ENCODE measurements at places on chromosomes 1 and 21.

GRCh38 chr1:179807691-179808485 is 64.8 kb downstream of the FAM163A start:
- peak; percentile 96 for DNase-seq

GRCh38 chr1:72636631-72637030 is 354.3 kb upstream of the NEGR1 start:
- peak; percentile 12 for DNase-seq

DNA sequence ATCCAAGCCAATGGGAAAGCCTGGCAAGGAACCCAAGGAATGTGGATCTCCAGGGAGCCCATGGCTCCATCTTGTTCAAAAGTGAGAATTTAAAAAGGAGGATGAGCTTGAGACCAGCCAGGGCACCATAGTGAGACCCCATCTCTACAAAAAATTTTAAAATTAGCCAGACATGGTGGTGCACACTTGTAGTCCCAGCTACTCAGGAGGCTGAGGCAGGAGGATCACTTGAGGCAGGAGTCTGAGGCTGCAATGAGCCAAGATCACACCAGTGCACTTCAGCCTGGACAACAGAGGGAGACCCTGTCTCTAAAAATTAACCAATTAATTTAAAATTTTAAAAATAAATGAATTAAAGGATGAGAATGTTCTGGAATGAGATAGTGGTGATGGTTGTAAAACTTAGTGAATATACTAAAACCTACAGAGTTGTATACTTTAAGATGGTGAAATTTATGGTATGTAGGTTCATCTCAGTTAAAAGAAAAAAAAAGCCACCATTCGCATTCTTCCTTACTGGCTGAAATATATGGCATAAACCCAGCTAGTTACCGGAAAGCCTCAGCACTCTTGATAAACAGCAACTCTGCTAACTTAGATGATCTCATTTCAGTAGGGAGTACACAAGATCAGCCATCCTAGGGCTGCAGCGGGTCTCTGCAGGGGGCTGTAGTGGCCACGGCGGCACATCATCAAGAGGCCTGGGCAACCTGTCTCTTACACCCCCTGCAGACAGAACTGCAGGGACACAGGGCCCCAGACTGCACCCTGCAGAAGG is 48.3 kb upstream of the H6PD start:
- DNase-seq: peak; percentile 64

- DNase-seq: no peak
These were observed 86.9 kb upstream of the ZBTB40 start for GRCh38 chr1:22364764-22365163.

DNA sequence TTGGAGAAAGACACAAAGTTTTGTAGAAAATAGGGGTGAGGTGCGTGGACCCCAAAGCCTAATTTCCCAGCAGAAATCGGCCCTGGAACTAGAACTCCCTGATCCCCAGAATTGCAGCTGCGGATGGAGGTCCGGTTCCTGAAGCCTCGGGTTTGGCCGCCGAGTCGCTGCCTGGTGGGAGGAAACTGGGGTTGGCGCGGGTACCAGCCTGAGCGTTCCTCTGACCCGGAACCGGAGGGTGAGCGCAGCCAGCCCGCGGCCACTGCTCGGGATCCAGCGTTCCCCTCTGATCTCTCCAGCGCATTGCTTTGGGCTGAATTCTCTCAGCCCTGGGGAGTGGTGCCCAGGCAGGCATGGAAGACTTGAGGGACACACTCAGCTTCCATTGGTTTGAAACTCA is 1.6 kb downstream of the ST6GALNAC5 start:
- peak; percentile 1 for DNase-seq

DNA sequence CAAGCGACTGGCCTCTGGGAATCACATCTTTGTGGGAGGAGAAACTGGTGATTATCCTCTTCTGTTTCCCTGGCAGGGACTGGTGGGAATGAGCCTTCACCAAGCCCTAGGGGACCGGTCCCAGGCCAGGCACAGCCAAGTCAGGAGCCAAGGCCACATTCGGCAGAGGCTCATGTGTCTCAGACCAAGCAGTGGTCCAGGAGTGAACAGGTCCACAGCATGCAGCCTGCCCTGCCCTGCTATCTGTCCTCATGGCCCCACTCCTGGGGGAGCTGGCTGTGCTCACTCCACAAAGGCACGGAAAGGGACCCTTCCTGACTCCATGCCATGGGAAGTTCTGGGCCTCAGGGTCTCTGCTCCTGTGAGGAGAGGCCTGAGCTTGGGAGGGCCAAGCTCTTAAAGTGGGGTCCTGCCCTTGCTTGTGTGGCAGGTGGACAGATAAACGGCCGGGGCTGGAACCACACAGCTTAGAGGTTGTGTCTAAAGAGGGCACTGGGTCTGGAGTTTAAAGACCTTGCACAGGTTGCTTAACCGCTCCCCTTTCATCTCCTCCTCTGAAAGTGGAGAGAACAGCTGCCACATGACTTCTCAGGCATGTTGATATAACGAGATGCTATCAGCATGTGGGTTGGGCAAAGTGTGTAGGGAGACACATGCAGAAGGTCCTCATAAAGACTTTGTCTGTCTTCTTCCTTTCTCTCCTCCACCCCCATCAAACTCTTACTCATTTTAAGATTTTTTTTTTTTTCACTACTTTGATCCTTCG is 57.5 kb downstream of the CASQ2 start:
- no peak for DNase-seq

GRCh38 chr1:46005594-46005993 is 126.8 kb downstream of the PIK3R3 start:
- no peak for DNase-seq

DNA sequence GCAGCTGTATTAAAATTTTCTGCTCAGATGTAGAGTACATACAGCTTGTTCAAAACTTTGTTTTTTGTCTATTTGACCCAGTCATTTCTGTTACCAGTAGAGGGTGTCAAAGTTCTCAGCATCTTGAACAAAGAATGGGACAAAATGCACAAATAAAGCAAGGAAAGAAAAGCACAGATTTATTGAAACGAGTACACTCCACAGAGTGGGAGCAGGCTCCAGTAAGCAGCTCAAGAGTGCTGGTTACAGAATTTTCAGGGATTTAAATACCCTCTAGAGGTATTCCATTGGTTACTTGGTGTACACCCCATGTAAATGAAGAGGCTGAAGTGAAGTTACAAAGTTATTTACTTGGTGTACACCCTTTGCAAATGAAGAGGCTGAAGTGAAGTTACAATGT is 8.9 kb upstream of the PRMT6 start:
- DNase-seq: no peak

DNA sequence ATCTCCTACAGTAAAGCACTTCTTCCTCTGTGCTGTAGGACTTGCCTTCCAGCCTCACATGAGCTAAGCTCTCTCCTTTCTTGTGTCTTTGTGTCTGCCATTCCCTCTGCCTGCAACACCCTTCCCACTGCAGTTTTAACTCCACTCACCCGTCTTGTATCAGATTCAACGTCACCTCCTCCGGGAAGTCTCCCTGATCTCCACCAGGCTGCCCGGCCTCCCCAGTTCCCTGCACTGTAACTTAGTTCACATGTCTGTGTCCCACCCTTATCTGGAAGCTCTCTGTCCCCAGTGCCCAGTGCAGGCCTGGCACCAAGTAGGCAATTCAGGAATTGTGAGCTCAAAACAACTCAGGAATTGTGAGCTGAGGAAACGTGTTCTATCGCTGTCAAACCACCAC is 96.4 kb downstream of the GLIS1 start:
- no peak for DNase-seq

DNA sequence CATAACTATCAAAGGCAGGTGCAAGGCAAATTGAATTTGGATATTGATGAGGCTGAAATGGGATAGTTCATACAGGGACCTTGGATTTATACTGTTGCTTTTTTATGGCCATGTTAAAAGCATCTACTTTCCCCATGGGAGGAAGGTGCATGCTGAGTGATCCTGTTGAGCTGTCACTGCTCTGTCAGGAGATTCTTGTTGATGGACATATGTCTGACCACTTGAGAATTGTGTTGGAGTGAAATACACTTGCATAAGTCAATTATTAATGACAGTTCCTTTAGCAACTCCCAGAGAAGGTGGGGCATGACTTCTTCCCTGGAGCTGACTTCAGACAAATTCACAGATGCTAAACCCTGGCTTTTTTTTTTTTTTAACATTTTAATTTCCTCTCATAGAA is 58.4 kb upstream of the DYNLT5 start:
- DNase-seq: no peak

- no peak for DNase-seq
These were observed 12.3 kb upstream of the CTRC start for GRCh38 chr1:15425958-15426357.

- no peak for DNase-seq
These were observed 36.3 kb upstream of the CLIC4 start for GRCh38 chr1:24708938-24709337.

DNA sequence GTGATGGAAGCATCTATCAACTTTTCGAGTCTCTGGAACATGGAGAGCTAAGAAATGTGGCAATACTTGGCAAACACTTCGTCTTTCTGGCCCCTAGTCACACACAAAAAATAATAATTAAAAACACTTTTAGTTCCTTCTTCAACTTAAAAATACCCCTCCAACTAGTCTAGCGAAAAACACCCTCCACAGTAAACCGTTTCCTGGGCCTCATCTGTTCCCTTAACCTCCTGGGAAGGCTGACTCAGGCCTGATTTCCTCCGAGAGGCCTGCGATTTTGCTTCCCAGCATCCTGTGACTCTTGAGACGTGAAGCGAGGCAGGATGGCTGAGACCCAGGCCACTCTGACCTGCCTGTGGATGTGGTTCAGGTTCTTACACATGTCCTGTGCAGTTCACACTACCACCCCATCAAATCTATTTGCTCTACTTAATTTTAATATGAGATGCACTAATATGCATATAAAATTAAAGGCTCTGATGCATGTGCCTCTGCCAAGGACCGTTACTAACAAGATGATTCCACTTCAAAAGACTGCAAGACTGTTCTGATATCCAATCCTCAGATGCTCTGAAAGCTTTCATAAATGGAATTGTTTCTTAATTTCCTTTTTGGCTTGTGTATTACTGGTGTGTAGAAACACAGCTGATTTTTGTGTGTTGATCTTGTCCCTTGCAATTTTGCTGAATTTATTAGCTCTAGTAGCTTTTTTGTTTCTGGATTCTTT is 3.5 kb downstream of the NAV1 start:
- peak; percentile 75 for DNase-seq

- no peak for DNase-seq
These were observed 52.6 kb downstream of the KIF21B start for GRCh38 chr1:200970771-200971427.

DNA sequence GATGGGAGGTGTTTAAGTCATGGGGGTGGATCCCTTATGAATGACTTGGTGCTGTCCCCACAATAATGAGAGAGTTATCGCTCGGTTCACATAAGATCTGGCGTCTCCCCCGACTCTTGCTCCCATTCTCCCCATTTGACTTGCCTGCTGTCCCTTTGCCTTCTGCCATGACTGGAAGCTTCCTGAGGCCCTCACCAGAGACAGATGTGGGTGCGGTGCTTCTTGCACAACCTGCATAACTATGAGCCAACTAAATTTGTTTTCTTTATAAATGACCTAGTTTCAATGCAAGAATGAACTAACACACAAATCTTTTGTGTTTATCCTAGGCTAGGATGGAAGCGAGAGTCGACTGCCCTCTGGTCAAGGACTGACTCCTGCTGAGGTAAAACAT is 31.2 kb upstream of the CDC14A start:
- DNase-seq: no peak

GRCh38 chr1:5329068-5329739 is 663.0 kb downstream of the NPHP4 start:
- no peak for DNase-seq

All from fibroblast of lung (primary cell).